CD8-positive, alpha-beta memory T cell (primary cell): ENCODE measurements at places on chromosomes 12 and 14. TPM values are rescaled to one million over a fixed set of nuclear protein-coding genes. Genes with fewer than 3 reads are reported as not detected.

GRCh38 chr12:5022465-5023061 lies 21.1 kb upstream of the KCNA5 start:
- DNase-seq: no peak

The KRT78 gene
- total RNA-seq: not detected

GRCh38 chr14:102907303-102907844 lies 15.1 kb upstream of the AMN start:
- DNase-seq: no peak

GRCh38 chr12:49200919-49201594 lies 12.2 kb upstream of the TUBA1A start:
- DNase-seq: peak; percentile 64

The GLS2 gene
- total RNA-seq: 2.5 TPM

GRCh38 chr12:26807292-26807691 lies 25.7 kb downstream of the ITPR2 start:
- DNase-seq: no peak

The HRK gene
- total RNA-seq: not detected

- no peak for DNase-seq
These were observed 243.1 kb downstream of the C12orf75 start for GRCh38 chr12:105573574-105573973.

DNA sequence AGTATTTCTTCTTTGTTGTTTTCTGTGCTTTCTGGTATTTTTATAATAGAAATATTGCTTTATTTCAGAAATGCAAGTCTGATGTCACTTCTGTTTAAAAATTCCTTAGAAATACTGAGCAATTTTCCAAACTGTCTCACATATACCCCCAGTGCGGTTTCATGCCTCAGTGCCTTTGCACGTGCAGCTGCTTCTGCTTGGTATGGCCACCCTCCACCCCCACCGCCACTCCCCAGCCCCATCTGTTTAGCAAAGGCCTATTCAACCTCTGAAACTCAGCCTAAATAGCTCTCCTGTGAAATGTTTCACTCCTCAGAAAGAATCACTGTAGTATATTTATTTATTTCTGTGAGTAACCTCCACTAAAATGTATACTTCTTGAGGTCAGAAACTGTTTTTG lies 52.3 kb downstream of the PPM1H start:
- no peak for DNase-seq

DNA sequence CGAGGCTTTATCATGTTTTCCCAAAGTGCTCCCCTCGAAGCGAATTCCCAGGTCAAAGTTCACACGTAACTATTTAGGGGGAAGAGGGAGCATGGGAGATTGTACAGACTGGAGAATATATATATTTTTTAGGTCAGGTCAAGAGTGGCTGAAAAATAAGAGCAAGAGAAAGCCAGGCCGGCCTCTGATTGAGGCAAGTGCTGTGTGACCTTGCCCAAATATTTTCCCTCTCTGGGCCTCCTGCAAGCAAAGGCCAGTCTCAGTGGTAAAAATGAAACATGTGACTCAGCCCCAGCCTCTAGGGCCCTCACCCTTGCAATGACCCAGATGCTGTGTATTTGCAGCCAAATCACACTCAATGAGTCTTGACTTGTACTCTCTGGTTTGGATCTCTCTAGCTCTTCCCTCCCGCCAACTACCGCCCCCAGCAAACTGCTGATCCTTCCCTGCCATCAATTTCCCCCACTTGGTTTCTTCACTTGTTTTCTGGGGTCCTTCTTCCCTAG lies 34.1 kb downstream of the SMUG1 start:
- no peak for DNase-seq

- no peak for DNase-seq
These were observed 41.0 kb downstream of the DMAC2L start for GRCh38 chr14:50353126-50353525.

DNA sequence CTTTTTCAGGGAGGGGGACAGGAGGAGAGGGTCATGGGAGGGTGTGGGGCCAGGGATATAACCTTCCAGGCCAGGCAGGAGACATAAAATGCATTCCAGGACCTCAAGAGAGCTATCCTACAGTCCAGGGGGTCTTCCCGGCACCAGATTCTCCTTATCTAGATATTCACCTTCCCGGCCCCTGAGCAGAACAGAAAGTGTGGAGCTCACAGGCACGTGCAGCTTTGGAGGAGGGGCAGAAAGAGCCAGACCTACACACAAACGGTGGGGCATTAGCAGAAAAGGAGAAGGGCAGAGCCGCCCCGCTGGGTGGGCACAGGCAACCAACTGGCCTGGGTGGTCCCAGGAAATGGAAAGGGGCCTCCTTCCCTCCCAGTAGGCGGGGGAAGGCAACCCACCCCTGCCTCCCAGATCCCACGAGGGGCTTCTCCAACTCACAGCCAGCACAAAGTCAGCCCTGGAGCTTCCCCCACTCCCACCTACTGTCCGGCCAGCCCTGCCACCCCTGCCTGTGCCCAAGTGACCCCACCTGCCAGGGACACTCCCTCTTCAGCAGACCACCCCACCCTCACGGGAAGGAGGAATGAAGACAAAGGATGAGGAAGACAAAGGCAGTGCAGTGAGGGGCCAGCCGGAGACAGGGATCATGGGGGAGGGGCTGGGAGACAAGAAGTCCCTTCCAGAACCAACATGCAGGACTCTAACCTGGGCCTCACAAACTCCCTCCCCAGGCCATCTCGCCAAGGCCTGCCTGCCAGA lies 33.3 kb downstream of the CCDC85C start:
- DNase-seq: no peak

The NOS1 gene
- total RNA-seq: not detected

DNA sequence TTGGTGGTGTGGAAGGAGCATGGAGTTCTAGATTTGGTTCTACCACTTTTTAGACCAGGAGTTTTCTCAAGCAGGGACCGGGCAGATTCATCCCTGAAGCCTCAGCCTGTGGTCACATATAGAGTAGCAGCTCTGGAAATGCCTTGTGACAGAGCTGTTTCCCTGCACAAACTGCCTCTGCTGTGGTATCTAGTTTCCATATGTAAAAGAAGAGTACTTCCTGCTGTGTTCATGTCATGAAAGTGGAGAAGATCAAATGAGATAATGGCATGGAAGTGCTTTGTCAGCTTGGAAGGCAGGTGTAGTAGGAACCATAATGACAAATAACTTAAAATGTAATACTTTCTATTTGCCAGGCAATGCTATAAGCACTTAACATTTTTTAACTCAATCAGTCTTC lies 26.1 kb downstream of the OTUB2 start:
- DNase-seq: no peak

The MSI1 gene
- total RNA-seq: 0.22 TPM

The AQP6 gene
- total RNA-seq: not detected

The PZP gene
- total RNA-seq: not detected

DNA sequence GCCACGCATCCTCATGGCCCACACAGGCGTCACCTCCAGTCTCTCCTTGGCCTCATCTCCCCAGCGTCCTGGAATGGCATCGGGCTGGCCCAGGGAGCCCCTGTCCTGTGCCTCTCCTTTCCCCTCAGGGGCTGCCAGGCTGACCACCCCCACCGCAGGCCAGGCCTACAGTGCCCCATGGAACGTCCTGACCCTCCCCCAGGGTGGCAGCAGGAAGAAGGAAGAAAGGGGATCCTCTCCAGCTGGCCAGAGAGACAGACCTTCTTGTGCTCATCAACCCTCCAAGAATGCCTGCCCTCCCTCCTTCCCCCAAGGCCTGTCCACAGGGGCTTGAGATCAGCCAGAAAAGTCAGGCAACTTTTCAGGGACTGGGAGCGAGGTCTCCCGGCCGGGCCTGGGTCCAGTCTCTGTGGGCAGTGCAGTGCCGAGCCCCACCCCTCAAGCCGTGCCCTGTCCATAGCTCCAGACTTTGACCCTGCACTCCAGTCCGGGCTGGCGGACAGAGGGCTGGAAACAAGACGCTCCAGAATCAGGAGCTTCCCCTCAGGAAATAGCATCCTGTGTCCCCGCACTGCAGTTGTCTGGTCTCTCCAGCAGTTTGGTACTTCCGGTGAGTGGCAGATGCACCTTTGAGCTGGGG lies at the start of gene DAO:
Gene DAO (plus strand): TSS at position 478 of the 640 bp plus-strand sequence. CDS start 4,915 bp downstream, outside the sequence.
- DNase-seq: no peak
